Epithelial cell of umbilical artery (primary cell): ENCODE measurements at places on chromosomes 11 and 22. TPM values are rescaled to one million over a fixed set of nuclear protein-coding genes. Genes with fewer than 3 reads are reported as not detected.

The ANAPC15 gene
- 22.8 and 26.6 TPM in 2 replicates for total RNA-seq

The CDC42EP2 gene
- total RNA-seq: 14.7 and 20.8 TPM in 2 replicates

The ESRRA gene
- 43.6 and 52.3 TPM in 2 replicates for total RNA-seq

The RAB39A gene
- total RNA-seq: 0.15 TPM in 1 of 2 replicates, not detected in the other

The SCN2B gene
- not detected in 2 replicates for total RNA-seq

The MMP11 gene
- total RNA-seq: 9.4 and 13.3 TPM in 2 replicates

The OR8G5 gene
- not detected in 2 replicates for total RNA-seq

The KRTAP5-9 gene
- total RNA-seq: not detected in 2 replicates

The C11orf87 gene
- not detected in 2 replicates for total RNA-seq

The PTPRJ gene
- 6.2 and 9.9 TPM in 2 replicates for total RNA-seq

The GP1BB gene
- 1.6 TPM in 1 of 2 replicates, not detected in the other for total RNA-seq

The SPINDOC gene
- total RNA-seq: 15.6 and 17.2 TPM in 2 replicates

The ZBTB16 gene
- total RNA-seq: 8.1 and 21.7 TPM in 2 replicates

The SDHAF2 gene
- 30.1 and 66.3 TPM in 2 replicates for total RNA-seq

The OR52E8 gene
- not detected in 2 replicates for total RNA-seq

The NAV2 gene
- 2.6 and 4.9 TPM in 2 replicates for total RNA-seq

The OR8A1 gene
- total RNA-seq: not detected in 2 replicates

The RPUSD4 gene
- total RNA-seq: 32.8 and 42.9 TPM in 2 replicates

The PTPRCAP gene
- 0.30 and 0.97 TPM in 2 replicates for total RNA-seq

The MTFP1 gene
- 62.7 and 76.9 TPM in 2 replicates for total RNA-seq
